ENCODE measurements at places on chromosomes 5 and 9.

- DNase-seq: no peak
Observed at GRCh38 chr9:13009871-13010270, 235.1 kb downstream of the LURAP1L start.

DNA sequence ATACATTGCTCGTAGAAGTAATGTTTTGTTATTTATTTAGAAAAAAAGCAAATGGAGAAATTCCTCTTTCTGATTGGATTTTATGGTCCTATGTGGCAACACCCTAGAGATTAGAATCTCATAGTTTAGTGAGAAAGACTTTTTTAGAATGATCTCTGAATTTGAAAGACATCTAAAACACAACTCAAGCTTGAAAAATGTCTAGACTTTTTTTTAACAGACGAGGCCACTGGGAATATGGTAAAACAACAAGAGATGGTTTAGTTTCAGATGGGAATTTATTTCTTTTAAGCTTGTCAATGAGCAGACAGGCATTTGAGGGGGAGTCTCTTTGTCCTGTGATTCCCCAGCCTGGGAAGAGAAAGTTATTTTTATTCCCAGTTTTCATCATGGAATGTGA is 122.1 kb downstream of the NTRK2 start:
- no peak for DNase-seq

DNA sequence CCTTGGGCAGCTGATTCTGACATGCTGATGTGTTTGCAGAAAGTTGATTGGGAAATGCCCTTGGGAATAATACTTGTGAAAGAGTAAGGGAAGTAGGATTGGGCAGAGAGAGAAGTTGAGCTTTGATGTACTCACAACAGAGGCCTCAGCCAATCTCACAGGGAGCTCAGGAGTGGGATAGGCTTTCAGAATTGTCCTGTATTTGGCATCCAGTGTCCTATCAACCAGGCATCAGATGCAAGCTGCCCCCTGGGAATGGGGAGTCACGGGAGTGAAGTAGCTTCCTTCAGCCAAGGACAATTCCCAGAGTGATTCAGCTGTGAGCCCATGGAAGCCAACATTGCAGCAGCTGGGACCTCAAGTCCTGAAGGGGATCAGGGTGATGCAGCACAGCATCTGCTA is 39.6 kb downstream of the DMAC1 start:
- DNase-seq: no peak

DNA sequence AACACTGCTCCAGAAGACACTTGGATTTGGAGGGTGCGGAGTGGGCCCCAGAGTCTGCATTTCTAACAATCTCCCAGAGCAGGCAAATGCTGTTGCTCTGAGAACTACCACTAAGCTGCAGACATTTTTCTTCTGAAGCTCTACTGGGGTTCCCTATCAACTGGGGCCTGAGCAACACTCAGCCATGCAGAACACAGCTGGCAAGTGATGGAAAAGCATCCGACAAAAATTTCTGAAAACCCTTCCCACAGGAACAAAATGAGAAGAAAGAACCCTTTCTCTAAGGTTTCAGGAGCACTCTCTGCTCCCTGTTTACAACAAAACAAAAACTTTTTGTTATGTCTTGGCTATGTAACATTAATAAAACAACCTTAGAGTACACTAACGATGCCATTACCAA is 516.9 kb downstream of the CTNND2 start:
- DNase-seq: no peak

DNA sequence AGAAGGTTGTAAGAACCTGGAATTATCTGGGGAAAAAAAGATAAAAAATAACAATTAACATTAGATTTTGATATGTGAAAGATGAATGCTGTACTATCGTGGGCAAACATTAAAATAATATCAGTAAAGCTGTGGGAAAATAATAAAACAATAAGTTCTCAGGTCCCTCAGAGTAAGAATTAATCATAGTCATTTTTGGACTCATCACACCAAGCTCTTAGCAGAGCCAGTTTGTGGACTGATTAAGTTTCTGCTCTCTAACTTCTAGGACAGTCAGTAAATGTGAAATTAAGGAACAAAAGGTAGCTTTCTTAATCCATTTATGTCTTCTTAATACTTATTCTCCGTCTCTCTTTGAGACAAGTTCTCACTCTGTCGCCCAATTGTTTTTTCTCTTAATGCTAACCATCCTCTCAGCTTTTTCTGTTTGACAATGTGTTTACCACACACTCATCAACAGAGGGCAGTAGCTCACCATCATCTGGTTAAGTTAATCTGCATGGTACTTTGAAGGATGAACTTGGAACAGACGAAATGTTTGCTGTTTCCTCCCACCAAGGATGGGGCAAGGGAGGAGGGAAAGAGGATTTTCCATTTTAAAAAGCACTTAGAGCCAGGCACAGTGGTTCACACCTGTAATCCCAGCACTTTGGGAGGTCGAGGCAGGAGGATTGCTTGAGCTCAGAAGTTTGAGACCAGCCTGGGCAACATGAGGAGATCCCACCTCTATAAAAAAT is 5.3 kb upstream of the ACO1 start:
- peak; percentile 51 for DNase-seq

DNA sequence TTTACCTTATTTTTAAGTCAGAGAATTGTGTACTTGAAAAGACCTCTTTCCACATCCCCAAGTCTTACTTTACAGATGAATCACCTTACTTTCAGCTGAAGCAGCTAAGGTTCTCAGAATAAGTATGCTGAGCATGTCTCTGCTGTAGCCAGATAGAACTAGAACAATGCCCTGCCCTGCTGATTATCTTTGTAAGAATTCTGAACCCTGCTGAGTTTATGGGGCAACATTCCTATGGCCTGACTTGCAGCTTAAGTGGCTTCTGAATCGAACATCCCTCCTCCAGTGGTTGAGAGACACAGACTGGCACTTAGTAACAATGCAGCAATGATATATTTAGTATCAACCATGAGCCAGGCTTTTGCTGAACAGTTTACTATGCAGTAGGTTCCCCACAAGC is 592.0 kb upstream of the WWC1 start:
- DNase-seq: no peak

- DNase-seq: peak; percentile 71
Observed at GRCh38 chr5:67289763-67290521, 93.3 kb upstream of the CD180 start.

- DNase-seq: no peak
Observed at GRCh38 chr5:131664929-131665328, 29.9 kb upstream of the RAPGEF6 start.

DNA sequence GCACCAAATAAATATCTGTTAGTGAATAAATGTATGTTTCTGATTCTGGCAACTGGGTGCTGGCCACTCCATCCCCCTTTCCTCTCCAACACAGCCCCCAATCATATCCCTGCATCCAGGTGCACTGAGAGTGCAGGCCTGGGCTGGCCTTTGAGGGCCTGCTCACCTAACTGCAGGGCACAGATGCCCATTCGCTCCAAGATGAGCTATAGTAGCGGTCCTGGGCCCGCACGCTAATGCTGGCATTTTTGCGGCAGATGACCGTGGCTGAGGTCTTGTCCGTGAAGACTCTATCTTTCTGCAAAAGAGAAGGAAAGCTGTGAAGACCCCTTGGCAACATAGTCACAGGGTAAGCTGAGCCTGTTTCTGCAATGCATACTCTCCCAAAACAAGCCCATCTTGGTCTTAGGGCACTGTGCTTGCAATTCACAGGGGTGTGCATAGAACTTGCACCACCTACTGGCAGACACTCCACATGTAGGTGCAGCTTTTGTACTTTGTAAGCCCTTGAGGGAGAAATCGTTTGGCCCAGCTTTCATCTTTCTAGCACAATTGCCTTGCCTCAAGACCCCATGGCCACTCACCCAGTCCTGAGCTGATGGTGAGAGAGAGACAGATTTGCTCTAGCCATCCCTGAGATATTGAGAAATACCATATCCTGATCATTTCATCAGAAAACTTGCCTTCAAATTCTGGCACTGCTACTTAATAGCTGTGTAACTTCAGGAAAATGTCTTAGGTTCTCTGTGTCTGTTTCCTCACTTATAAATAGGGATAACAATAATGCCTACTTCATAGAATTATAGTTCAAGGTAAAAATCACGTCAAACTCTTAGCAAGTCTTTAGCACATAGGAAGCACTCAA is 13.5 kb downstream of the IL12B start:
- no peak for DNase-seq

DNA sequence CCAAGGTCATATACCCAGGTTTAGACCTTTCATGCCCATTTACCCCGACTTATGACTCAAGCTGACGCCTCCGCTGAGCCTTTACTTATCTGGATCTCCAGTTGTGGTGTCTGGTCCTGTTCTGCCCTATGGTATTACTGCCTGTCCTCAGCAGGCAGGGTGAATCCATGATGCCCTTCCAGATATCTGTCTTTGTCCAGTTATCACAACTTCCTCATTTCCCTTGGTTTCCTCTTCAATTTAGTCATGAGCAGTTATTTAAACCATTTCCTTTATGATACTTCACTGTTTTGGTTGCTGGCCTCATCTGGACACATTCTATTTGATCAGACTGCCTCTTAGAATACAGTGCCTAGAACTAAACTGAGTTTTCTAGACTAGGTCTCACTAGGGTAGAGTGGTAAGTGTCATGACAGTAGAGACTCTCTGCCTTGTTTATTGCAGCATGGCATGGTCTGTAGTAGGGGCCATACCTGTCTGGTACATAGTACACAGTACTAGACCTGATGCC is 93.3 kb downstream of the MELK start:
- no peak for DNase-seq

DNA sequence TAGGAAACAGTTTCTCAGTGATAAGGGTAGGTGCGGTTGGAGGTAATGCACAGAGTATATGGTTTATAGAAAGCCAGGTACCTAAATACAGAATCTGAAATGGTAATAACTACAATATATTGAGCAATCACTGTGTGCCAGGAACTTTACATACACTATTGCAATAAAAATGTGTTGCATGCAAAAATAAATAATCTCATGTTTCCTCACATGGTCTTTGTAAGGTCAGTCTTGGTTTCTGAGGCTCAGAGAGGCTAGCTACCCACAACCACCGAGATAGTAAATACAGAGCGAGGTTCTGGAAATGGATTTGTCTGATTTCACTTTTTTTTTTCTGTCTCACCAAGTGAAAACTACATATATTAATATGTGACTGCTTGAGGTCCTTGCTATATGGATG is 128.9 kb downstream of the CAMK4 start:
- DNase-seq: no peak
